ENCODE measurements at places on chromosomes 4 and X.

DNA sequence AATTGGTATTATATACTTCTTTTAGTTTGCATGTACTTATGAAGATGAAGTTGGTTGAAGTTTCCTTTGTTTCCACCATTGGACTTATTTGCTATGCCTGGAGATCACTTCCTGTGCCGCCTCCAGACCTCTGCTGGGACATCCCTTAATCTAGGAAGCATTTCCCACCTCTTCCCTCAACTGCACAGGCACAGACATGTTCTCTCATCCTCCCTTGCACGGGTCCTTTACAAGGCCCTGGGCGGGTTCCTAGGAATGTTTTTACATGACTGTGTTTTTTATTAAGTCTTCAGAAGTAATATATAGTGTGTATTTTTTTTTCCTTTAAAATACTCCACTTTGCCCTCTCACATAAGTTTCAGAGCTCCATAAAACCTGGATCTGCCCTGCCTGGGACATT lies 51.0 kb downstream of the TMEM131L start:
- no peak for DNase-seq

DNA sequence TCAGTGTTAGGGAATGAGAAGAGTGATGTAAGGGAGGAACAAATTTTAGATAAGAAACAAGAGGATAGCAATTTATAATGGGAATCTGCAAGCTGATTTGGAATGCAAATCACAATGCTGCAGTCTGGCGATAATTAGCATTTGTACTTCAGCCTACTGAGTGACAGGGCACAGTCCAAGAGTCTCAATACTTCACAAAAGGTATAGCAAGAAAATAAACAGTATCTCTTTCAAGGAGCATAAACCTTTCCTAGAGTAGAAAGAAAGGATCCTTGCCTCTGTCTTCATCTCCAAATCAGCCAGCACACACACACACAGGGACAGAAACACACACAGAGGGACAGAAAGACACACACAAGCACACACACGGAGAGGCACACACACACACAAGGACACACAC lies 1.1 kb upstream of the GPM6A start:
- DNase-seq: no peak

GRCh38 chrX:133980406-133980805 lies 5.0 kb downstream of the GPC3 start:
- DNase-seq: no peak

DNA sequence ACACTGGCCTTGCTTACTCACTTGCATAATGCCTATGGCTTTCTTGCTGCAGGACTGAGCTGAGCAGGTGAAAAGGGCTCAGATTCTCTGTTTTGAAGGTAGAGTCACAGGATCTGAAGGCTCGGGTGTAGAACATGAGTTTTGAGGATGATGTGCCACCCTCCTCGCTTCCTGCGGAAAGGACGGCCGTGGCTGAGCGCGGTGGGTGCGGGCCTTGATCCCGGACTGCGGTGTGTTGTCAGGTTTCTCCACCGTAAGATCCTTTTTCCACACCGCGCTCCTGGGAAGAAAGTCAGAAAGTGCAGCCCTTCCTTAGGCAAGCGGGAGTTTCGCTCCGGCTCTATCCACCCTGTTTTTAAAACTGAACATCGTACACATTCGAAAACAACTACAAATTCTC lies 36.2 kb downstream of the ZFP42 start:
- no peak for DNase-seq

DNA sequence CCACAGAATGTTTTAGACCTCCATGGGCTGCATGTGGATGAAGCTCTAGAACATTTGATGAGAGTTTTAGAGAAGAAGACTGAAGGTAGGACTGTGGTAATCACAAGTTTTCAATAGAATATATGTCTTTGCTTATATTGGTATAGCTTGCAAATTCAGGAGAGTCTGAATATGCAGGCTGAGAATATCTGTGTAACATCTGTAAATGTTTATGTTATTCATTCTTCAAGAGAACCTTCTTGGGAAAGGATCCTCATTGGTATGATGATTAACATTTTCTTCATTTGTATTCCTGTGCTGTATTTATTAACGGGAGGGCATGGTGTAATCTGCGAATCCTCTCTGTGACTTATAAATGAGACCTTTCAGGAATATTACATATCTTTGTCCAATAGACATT lies 52.1 kb upstream of the RHOH start:
- DNase-seq: no peak

DNA sequence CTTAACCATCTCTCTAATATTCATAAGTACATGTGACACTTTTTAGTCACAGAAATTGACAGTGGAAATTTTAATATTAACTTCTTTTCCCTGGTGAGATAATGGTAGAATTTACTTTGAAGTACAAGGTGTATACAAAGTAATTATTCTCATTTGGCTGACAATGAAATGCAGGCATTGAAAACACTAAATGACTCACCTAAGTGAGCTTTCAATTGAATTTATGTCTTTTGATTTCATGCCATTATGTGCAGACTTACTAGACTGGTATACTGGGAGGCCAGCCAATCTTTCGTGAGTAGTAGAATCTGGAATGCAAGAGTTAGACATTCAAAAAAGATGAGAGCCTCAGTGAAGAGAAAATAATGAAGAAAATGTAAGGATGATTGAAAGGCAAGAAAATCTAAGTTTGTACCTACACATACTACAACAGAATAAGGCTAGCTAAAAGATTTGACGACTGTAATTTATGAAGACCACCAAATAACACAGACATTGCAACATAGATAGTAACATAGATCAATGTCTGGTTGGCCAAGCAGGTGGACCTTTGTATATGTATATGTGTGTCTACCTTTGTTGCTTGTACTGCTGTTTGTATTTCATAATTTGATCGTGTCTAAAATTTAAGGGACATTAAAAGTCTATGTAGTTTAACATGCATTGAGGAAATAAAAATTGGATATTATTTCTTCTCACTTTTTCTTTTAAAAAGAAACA lies 459.7 kb downstream of the IL15 start:
- no peak for DNase-seq

GRCh38 chrX:78283511-78283910 lies 43.9 kb downstream of the CYSLTR1 start:
- no peak for DNase-seq

DNA sequence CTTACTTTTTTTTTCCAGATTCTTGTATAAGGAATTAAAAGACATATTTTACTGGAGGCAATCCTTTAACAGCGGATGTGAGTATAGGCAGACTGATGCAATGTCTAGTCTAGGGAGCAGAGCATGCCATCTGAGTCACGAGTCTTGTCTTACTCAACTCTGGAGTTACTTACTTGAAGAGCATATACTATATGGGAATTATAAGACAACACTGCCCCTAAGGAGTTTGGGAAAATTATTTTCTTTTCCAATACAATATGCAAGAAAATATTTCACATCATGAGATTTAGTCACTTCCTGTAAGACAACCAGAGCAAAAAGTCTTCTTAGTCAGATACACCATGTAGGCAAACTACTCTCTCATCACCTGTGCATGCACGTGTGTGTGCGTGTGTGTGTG lies 537.3 kb upstream of the FTHL17 start:
- no peak for DNase-seq

DNA sequence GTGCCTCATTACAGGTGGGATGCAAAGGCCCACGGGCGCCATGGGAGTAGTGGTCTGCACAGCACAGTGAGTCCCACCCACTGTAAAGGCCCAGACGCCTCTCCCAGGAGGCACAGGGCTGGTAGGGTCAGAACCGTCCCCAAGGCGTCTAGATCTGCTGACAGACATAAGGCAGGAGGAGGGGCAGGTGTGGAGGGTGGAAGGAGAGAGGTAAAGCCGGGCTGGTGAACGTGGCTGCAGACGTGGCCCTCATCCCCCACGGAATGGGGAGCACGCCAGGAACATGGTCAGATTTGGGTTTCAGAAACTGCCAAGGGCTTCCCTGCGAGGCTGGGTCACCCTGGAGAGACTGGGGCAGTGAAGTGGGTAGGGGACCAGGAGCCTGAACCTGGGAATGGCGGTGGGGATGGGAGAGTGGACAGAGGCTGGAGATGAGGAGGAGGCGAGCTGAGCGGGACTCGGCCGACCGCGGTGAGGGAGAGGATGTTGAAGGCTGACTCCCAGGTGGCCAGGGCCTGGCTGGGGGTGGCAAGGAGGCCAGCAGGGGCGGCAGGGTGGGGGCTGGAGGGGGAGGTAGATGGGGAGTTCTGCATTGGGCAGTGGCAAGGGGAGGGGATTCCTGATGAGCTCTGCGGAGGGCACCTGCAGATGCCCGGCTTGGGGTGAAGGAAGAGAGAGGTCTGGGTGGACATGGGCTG lies 184.9 kb downstream of the AFAP1 start:
- no peak for DNase-seq

- DNase-seq: no peak
Measured at GRCh38 chrX:69155786-69156520, 9.3 kb downstream of the PJA1 start.

DNA sequence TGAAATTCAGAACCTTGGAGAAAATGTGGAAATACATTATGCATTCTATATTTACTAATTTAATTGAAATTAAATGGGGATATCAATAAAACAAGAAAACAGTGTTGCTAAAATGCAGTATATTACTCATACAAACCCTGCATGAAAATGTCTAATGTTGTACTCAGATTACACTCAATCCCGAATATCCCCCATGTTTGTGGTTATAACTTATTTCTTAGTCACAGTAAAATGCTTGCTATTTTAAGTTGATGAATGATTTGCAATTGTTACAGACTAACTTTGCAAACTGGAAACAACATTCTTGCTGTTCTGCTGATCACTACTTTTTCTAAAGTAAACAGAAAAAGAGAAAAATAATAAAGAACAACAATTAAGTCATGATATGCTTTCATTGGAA lies 33.1 kb upstream of the ANXA10 start:
- no peak for DNase-seq

DNA sequence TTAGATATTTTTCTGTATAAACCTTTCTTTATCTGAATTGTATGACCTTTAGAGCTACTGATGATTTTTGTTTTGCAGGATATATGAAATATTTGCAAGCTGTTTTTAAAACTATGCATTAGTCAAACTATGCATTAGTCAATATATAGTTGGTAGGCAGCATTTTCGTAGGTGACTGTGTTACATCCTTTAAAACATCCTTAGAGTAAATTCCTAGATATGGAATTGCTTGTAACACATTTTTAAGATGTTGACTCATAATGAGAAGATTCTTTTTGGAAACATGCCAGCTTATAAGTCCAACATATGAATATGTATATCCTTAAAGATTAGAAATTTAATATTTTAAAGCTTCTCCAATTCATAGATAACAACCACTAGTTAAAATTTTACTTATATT lies 1768.5 kb downstream of the PCDH7 start:
- DNase-seq: no peak

DNA sequence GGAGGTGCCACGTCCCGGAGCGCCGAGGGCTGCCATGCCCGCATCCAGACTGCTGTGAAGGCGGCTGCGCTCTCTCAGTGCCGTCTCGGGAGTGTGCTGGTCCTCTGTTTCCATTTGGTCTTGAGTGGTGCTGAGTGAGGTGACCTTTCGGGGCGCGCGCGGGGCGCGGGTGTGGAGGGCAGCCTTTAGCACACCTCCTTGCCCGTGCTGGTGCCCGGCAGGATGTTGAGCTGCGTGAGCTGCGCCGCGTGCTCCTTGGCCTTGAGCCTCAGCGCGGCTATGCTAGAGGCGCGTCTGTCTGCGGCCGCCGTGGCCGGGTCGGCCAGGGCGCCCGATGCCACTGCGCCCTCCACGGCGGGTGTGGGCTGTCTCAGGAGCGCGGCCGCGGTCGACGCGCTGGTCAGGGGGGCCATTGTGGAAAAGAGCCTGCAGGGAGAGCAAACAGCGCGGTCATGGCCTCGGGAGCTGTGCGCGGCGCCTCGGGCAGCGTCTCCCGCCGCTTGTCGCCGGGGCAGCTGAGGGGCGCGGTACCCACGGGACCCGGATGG lies 11.2 kb downstream of the ARX start:
- no peak for DNase-seq

DNA sequence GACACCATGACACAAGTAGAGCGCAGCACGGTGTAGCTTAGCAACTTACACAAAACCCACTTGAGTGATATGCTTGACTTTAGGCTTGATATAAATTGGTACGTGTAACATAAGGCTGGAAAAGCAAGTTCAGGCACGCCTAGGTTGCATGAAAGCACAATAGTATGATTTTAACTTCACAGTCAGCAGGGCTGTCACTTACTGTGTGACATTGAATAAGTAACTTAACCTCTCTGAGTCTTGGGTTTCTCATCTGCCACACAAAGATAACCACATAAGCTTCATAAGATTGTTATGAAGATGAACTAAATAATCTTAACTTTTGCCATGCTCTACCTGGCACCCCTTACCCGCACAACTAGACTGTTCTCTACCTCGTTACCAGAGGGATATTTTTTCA lies 9.5 kb downstream of the SRD5A3 start:
- no peak for DNase-seq

DNA sequence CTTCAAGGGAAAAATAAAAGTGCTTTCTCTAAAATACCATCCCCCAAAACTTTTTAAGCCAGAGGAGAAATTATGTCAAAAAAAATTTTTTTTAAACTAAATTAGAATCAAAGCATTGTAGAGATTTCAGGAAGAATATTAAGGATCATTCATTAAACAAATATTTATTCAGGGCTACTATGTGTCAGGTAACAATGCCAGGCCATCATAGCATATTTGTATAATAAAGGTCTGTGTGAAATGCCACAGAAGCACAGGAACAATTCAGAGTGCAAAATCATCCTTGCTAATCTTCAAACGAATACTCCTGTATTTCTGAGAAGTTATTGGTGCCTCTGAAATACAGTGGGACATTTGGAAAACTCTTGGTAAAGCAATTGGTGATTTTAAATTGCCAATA lies 2.0 kb downstream of the CCDC160 start:
- no peak for DNase-seq

DNA sequence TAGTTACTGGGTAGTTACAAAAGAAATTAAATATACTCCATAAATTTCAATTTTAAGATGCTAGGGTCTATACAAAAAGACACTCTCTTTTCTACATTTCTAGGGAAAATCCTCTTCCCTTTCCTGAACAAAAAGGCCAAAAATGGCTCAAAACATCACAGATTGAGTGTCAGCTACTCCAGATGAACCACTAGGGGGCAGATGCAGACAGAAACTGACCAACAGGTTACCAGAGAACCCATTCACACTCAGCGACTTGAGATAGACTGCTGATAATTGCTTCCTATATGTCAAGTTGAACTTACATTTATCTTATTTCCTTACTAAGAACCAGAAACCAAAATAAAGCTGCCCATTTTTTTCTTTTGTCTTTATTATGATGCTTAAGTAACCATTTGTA lies 83.4 kb upstream of the MID1IP1 start:
- peak; percentile 31 for DNase-seq

- no peak for DNase-seq
Measured at GRCh38 chr4:53916431-53916889, 147.9 kb downstream of the CHIC2 start.

GRCh38 chr4:53127365-53127764 lies 238.5 kb downstream of the SCFD2 start:
- DNase-seq: no peak

DNA sequence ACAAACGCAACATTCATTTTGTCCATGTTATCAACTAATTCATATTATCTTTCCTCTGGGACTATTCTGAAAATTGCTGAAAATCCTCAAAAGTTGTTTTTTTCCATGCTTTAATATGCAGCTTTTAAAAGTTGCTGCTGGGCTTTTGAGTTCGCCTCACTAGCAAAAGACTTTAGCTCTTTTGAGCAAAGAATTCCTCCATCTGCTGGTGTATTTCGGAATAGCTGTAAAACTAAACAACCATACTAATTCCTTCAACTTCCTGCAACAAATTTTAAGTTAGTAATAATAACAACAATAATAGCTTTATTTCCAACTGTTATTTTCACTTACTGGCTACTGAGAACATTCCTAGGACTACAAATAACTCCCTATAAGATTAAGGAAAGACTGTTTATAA lies 124.5 kb upstream of the PLAC1 start:
- DNase-seq: peak; percentile 12

GRCh38 chr4:100042711-100043110 lies 92.6 kb upstream of the H2AZ1 start:
- DNase-seq: no peak
